ENCODE measurements at places on chromosomes 6 and 20.
A peak's percentile ranks its signal among the peaks of the same experiment; 100 is the strongest.

GRCh38 chr20:19344341-19344740, 131.9 kb downstream of the SLC24A3 start:
- DNase-seq: no peak

- DNase-seq: no peak
Observed at GRCh38 chr6:44956396-44956795, 371.7 kb upstream of the RUNX2 start.

- DNase-seq: no peak
Observed at GRCh38 chr20:37257988-37258387, 3.6 kb downstream of the GHRH start.

DNA sequence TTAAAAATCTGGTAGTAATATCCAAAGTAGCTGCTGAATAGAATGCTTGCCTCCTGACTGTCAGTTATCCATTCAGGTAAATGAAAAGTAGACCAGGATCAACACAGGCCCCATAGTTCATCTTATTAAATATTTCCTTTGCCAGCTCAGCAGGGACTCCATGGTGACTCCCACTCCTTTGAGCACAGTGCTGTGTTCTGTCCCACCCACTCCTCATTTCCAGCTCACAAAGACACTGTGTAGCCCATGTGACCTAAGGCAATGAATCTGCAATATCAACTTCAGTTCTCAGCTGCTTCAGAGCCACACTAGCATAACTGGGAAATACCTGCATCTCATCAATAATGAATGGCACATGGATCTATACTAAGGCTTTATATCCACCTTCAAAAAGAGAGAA, 189.5 kb upstream of the MANEA start:
- no peak for DNase-seq

- no peak for DNase-seq
Observed at GRCh38 chr6:54846857-54847674, 495 bp downstream of the FAM83B start.

DNA sequence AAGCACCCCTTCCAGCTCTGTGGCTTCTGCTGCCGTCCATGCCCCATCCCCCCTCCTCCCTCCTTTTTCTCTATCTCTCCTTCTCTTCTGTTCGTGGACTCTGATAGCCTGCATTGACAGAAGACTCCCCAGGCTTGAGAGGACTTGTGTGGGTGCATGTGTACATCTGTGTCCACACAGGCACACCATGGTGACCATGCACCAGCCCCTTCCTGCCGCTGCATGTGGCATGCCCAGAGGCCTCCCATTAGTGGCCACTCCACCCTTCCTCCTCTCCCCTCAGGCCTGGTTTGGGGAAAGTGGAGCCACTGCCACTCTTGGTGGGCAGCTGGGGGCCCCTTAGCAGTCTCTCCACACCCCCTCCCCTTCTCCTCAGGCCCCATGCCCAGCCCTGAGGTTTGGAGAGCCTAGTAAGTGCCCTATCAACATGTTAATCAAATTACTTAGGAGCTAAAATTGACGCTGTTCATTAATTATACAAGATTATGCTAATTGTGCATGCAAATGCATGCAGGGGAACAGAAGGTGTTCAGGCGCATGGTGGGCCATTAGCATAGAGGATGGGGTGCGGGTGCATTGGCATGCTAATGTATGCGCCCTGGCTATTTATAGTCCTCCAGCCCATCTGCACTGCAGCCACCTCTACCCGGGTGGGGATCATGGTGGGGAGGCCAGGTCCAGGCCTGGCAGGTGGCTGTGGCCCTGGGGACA, 45.9 kb downstream of the EBF4 start:
- DNase-seq: no peak

DNA sequence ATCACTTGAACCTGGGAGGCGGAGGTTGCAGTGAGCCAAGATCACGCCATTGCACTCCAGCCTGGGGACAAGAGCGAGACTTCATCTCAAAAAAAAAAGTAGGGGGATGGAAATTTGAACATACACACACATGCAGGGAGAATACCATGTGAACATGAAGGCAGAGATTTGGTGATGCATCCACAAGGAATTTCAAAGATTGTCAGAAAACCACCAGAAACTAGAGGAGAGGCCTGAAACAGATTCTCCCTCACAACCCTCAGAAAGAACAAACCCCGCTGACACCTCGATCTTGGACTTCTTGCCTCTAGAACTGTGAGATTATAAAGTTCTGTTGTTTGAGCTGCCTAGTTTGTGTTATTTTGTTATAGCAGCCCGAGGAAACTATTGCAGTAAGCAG, 125.5 kb downstream of the GPX5 start:
- DNase-seq: no peak

GRCh38 chr6:118735320-118735719, 83.9 kb upstream of the CEP85L start:
- DNase-seq: no peak

GRCh38 chr6:43454290-43454695, 1.1 kb downstream of the DLK2 start:
- no peak for DNase-seq

- DNase-seq: no peak
Observed at GRCh38 chr20:47749339-47749738, 35.9 kb downstream of the SULF2 start.

GRCh38 chr20:37133952-37134351, 38.2 kb upstream of the RBL1 start:
- no peak for DNase-seq

DNA sequence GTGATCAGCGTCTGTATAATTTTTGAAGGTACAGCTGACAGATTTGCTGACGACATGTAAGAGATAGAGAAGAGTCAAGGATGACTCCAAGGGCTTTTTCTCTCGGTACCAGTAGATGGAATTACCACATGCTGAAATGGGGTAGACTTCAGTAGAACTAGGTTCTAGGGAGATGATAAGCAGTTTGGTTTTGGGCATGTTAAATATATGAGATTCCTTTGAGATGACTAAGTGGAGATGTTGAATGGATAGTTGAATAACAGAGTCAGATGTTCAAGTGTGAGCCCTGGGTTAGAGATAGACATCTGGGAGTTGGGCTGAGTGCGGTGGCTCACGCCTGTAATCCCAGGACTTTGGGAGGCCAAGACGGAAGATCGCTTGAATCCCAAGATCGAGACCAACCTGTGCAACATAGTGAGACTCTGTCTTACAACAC, 50.0 kb downstream of the PHF20 start:
- no peak for DNase-seq

GRCh38 chr6:112100561-112100960, 13.2 kb downstream of the FAM229B start:
- no peak for DNase-seq

DNA sequence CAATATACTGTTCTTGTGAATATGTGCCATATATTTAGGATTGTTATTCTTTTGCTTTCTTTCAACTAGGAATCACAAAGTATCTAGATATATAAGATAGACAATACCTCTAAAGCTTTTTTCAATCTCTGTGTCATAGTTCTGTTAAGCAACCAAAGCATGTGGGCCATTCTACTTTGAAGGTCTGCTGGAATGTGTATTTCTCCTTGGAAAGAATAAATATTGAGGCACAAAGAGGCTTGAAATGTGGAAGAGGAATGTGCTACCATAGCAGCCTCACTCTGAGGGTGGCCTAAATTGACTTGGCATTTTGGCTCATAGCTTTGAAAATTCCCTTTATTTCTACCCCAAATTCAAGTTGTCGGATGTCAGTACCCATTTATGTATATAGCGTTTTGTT, 488.5 kb upstream of the MAN1A1 start:
- no peak for DNase-seq

GRCh38 chr6:16482702-16483314, 244.4 kb downstream of the GMPR start:
- no peak for DNase-seq

DNA sequence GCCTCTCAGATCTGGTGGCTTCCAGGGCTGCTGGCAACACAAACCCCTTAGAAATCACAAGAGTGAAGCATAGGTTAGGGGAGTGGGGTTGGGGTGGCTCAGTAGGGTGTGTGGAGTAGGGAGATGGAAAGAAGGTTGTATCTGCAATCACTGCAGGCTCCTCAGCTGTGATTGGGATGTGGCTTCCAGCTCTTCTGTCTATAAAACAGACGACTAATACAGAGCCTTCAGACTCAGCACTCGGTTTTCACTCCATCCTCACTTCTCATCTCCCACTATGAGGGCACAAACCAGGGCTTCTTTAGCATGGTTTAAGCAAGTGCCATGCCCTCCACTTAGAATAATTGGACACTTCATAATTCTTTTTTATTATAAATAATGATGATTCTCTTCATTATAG, 46.4 kb upstream of the CAP2 start:
- no peak for DNase-seq

- DNase-seq: no peak
Observed at GRCh38 chr6:136524339-136524935, 25.8 kb downstream of the MAP7 start.

DNA sequence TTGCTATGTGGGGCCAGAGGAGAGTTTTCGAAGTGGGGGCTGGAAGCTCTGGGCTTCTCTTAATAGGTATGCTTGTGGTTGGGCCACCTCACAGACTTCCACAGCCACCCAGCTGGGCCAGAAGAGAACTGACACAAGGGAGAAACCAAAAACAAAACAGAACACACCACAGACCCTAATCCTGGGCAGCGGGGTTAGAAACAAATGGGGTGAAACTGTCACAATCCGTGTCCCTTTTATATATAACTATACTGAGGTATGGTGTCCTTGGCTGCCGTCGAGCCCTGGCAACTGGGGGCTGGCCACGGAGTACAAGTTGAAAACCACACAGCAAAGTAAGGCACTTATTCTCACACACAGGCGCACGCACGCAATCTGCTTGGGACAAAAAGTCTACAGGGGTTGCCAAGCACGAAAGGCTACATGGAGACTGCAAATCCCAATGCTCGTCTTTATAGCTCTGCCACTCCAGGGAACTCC, 78.3 kb downstream of the TRAM2 start:
- no peak for DNase-seq

GRCh38 chr6:79574630-79575225, 37.5 kb upstream of the LCA5 start:
- DNase-seq: no peak

GRCh38 chr20:39903806-39904465, 785.1 kb downstream of the MAFB start:
- no peak for DNase-seq

DNA sequence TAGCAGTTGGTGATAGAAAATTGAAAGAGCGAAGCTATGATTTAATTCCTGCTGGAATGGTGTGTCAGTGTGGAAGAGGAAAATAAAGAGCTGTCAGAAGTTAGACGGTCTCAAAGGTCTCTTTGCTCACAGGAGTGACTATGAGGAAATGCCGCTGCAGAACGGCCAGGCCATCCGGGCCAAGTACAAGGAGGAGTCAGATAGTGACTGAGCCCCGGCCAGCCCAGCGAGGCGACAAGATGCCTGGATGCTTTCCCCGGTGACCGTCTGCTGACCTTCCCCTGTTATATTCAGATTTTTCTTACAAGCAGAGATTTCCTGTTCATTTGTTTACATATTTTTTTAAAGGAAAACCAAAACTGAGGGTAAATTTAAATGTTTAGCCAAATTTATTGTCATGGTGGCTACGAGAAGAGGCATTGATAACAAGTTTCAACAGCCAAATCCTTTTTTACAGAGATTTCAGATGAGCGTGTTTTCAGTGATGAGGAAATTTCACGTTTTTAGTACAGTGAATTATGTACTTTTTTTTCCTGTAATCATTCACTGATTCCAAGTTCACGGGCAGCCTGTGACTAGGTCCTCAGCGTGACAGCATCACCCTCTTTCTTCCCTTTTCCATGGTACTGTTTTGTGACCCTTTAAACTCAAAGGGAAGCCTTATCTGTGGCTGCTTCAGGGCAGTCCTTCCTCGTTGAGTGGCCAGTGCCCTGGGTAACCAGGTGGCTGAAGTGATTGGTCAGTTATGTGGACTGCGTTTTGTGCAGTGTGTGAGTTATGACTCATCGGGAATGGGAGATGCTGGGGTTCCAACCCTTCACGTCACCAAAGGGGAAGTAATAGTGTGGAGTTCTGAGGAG, 12.6 kb downstream of the DYNLT1 start:
- DNase-seq: no peak

DNA sequence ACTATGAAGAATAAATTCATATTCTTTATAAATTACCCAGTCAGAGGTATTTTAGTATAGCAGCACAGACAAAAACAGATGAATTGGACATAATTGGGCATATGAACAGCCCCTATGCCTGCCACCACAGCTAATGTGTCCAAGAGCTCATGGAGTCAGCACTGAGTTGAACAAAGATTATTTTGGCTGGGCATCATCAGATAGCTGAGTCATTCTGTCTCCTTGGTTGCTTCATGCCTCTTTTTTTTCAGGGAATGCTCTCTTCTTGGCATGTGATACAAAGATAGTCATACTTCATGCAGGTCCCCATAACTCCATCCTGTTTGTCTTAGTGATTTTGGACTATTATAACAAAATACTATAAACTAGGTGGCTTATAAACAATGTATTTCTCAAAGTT, 275.6 kb downstream of the TENT5A start:
- DNase-seq: no peak

GRCh38 chr6:68038815-68039408, 596.2 kb upstream of the ADGRB3 start:
- DNase-seq: peak; percentile 44

GRCh38 chr20:5674176-5674660, 76.0 kb upstream of the SHLD1 start:
- no peak for DNase-seq

GRCh38 chr20:48826883-48827771, 672 bp downstream of the PREX1 start:
- DNase-seq: no peak

- DNase-seq: no peak
Observed at GRCh38 chr6:135018052-135018451, 36.6 kb downstream of the HBS1L start.

Measured in chondrocyte (in vitro differentiated cells).